GM06990 (cell line): ENCODE measurements at places on chromosomes 16 and 17.

- DNase-seq, result no peak
Observed at GRCh38 chr16:63737633-63738032, 1384.2 kb downstream of the CDH11 start.

DNA sequence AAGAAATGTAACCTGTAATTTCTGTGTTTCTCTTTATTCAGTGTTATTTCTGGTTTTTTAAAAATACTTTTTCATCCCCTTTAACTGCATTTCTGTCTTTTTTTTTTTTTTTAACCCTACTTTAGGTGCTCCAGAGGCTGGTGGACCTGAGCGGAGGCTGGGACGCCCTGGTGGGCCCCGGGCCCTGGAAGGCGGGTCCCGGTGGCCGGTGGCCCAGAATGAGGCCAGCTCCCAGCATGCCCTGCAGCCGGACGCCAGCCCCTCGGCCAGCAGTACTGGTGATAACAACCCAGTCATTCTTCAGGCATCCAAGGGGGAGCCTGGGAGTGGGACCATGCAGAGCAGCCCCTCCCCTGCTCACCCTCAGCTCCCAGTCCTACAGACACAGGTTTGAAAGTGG, 1.5 kb downstream of the SRCAP start:
- DNase-seq, result no peak

DNA sequence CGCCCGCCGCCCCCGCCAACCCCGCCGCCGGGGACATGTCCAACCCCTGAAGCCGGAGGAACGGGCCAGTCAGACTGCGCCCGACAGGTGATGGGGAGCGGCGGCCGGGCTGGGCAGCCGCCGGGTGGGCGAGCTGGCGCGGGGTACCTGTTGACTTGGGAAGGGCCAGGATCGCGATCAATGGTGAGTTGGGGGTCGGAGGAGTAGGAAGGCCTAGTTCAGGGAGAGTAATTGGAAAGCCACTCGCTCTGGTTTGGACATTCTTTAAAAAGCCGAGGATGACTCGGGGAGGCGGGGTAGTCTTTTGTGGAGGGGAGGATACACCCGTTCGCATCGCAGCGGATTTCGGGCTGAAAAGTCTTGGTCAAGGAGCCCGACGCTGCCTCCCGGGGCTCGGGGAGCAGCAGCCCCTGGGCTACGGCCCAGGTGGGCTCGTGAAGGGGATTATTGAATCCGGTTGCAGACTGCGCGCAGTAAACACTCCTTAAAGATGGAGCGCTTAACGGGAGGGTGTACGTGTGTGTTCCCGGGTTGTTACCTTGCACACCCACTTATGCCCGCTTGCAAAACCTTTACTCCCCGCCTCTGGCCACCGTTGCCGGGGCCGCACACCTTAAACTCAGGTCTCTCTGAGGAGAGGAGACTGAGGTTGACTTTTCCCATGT, 123.8 kb downstream of the GOSR1 start:
- DNase-seq, result peak; percentile 54

- no peak for DNase-seq
Observed at GRCh38 chr17:39246274-39246673, 20.5 kb upstream of the STAC2 start.

- peak; percentile 50 for DNase-seq
Observed at GRCh38 chr17:1203111-1203966, 23.6 kb upstream of the ABR start.

GRCh38 chr17:71926746-71927398, 193.9 kb upstream of the SOX9 start:
- DNase-seq, result no peak

- no peak for DNase-seq
Observed at GRCh38 chr17:56739376-56739775, 94.3 kb downstream of the C17orf67 start.

DNA sequence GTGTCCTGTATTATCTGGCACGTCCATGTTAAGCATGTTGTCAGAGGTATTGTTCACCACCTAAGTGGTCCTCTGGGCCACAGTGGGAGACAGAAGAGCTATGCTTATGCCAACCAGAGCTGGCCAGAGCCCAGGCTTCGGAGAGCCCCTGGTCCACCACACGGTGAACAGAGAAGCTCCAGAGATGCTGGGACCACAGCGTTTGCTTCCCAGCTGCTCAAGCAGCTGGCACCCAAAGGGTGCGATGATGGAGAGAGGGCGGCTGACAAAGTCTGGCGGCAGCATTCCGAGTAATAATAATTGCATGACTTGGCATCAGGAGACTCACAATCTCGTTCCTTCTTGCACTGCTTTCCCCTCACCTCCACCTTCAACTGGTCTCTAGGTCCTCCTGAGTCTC, 35.8 kb upstream of the RCVRN start:
- no peak for DNase-seq

GRCh38 chr16:52411011-52411410, 135.9 kb downstream of the TOX3 start:
- no peak for DNase-seq

GRCh38 chr17:60253048-60253447, 103.3 kb downstream of the CA4 start:
- no peak for DNase-seq

- no peak for DNase-seq
Observed at GRCh38 chr16:72149676-72150464, 22.1 kb downstream of the PMFBP1 start.

DNA sequence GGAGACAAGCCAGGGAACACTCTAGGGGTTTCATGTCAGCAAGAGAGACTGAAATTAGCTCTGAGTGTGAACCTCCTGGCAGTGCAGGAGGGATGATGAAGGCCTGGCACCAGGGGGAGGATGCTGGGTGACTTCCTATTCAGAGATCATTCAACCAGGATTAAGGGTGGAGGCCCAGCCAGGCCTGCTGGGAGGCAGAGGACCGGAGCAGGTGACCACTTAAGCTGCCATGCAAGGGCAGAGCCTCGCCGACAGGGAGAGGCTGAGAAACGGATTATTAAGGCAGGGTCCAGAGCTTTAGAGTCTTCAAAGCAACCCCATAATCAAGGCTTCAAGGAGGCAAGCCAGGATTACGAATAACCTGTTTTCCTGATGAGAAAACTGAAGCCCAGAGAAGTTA, 10.6 kb upstream of the SRCIN1 start:
- DNase-seq, result no peak

DNA sequence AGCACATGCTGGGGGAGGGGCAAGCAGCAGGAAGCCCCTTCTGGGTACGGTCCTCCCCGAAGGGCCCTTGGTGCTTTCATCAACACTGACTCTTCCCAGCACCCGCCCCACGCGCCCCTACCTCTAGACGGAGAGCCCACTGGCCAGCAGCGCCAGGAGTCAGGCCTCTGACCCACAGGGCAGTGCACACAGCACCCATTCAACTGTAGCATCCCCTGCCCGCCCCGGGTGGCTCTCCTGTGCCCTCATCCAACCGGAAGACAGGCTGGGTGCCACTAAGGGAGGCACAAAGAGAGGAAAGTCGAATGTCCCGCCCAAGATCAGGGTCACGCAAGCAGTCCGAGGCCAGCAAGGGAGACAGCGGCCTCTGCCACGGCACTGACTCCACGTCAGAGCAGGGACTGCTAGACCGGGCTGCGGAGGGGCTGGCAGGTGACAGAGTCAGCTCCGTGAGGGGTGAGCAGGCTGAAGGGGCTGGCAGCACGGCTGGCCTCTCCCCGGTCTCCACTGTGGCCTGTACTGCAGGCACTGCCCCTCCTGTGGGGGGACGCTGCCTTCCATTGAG, 9.8 kb downstream of the MSRB1 start:
- DNase-seq, result no peak

DNA sequence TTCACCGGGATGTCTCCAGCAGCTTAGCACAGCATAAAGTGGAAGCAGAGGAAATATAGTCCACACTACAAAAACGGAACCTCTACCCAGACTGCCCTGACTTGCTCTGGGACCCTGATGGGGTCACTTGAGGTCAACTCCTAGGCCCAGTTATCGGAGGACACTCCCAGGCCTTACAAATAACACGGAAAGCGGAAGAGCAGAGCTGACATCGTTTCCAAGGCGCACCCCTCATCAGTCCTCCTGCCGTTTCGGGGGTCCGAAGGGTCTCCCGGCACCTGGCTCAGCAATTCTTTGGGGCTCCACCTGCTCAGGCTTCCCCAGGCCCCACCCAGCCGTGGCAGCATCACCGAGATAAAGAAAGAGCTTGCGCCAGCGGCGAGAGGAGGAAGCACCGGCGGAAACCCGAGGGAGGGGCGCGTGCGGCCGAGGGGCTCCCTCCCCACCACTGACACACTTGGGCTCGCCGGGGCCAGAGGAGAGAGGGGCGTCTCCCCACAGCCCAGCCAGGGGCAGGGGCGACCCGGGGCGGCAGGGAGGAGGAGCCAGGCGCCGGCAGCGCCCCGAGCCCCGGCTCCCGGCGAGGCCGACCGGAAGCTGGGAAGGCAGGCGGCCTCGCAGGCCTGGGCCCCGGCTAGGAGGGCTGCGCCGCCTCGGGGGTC, 727 bp downstream of the CORO7 start:
- DNase-seq, result peak; percentile 74

DNA sequence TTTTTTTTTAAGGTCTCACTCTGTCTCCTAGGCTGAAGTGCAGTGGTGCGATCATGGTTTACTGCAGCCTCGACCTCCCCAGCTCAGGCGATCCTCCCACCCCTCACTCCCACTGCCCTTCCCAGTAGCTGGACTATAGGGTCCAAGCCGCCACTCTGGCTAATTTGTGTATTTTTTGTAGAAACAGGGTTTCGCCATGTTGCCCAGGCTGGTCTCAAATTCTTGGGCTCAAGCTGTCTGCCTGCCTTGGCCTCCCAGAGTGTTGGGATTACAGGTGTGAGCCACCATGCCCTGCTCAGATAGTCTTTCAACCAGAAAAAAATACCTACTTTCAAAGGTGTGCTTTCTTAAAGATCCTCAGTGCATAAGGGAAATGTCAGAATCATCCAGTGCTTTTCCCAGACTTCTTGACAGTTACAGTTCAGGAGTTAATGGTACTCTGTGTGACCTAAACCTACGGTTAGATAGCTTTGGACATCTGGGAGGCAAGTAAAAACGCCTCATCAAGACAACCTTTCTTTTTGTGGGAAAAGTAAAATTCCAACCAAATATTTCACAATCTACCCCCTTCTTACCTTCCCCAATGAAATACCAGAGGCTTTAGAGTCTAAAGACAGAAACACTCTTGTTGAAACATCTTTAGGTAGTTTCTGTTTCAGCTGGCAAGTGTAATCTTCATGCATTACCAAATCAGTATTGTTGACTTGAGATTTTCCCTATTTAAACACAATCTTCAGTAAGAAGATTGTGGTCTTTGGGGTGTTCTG, 6.8 kb downstream of the RSPRY1 start:
- no peak for DNase-seq

GRCh38 chr17:81278831-81279230, 16.3 kb downstream of the SLC38A10 start:
- DNase-seq, result no peak

- no peak for DNase-seq
Observed at GRCh38 chr16:62208934-62209333, 172.7 kb upstream of the CDH8 start.

- peak; percentile 77 for DNase-seq
Observed at GRCh38 chr16:10949424-10949970, 5.1 kb downstream of the CLEC16A start.

- no peak for DNase-seq
Observed at GRCh38 chr16:15521390-15521757, 87.0 kb downstream of the BMERB1 start.

- DNase-seq, result no peak
Observed at GRCh38 chr17:72296456-72296855, 175.6 kb downstream of the SOX9 start.

- DNase-seq, result no peak
Observed at GRCh38 chr17:80795090-80795580, 196.5 kb upstream of the CHMP6 start.

DNA sequence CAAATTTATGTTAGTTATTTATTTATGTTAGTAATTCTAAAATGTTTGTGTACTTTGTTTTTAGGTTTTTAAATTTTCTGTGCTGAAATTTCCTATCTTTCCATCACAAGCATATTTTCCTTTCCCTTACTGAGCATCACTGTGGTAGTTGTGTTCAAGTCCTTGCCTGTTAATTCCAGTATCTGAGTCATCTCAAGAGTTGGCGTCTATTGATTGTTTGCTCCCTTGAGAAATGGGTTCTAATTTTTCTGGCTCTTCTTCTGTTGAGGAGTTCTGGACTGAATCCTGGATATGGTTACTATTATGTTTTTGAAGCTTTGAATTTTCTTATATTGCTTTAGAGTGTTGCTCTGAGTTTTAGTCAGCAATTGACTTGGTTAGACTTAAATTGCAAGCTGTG, 56.3 kb downstream of the GAN start:
- DNase-seq, result no peak

GRCh38 chr17:68397108-68397536, 60.2 kb downstream of the WIPI1 start:
- no peak for DNase-seq

DNA sequence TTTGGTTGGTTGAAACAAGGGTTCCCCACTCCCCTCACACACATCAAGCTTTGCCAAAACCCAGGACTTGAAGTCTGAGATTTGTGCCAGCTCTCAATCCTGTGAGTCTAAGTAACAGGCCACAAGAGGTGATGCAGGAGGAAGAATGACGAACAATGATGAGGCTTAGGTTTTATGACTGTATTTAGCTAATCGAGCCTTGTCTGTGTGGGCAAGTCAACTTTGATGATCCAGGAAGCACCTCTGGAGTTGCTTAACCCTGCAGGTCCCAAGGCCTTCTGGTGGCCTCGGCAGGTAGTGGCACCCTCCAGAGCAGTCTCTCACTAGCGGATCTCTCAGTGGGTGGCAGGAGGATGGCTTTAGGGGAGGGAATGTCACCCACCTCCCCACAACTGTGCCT, 28.7 kb downstream of the CDK5RAP3 start:
- DNase-seq, result no peak

DNA sequence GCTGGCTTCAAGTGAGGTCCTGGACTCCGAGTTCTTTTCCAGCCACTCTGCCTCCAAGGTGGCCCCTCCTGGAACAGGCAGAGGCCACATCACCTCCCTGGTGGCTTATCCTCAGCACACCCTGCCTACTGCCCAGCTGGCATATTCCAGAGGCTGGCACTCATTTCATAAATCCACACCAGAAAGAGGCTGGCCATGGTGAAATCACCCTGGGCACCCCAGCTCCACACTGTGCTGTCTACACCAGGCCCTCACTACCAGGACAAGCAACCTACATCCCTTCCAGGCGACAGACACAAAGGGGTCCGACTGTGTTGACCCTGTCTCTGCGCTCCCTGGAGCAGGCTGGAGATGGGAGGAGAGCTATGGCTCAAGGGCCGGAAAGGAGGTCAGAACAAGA, 100.2 kb downstream of the C16orf78 start:
- DNase-seq, result no peak

- no peak for DNase-seq
Observed at GRCh38 chr17:59513934-59514841, 51.2 kb upstream of the DHX40 start.

DNA sequence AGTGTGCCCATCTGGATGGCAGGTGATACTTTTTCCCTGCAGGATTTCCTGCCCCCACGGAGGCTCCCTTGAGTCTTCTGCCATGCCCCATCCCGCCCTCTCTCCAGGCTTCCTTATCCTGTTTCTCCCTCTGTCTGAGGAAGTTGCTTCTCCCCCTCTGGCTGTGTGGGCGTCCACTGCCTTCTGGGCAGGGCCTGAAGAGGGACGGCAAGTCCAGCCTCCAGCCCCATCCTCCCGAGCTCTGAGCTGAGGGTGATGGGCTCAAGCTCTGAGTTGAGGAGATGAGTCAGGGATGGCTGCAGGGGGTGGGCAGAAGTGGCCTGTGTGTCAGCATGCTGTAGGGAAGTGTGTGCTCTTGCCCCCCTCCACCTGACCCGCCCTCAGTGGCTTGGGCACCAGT, 14.2 kb upstream of the RAP1GAP2 start:
- DNase-seq, result no peak

GRCh38 chr17:57499648-57500049, 243.3 kb downstream of the MSI2 start:
- DNase-seq, result no peak
